ENCODE measurements at places on chromosomes 2 and 18. TPM values are rescaled to one million over a fixed set of nuclear protein-coding genes. Genes with fewer than 3 reads are reported as not detected.

DNA sequence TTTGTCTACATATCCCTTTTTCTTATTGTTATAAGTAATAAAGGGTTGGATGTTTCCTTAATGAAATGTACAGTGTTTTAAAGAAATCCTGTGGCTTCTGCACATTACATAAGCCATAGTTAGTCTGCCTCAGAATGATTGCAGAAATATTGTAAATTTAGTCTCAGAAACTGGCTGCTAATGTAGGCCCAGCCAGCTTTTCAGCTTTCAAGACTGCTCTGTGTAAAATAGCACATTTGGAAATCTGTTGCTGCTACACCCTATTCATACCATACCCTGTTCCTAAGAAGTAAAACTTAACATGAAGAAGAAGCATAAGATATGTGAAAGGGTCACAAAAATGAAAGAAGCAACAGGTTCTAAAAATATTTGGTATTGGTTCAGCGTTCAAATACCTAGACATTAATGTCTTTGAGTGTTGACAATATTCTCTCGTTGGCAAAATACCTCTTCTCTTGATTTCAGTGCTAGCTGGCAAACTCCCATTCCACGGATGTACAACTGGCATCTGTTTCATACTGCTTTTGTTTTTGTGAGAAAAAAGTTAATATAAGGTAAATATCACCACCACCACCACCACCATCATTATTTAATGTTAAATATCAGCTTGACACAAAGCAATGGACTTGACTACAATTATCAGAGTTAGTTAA is 19.2 kb upstream of the NCKAP1 start:
- DNase-seq: no peak

DNA sequence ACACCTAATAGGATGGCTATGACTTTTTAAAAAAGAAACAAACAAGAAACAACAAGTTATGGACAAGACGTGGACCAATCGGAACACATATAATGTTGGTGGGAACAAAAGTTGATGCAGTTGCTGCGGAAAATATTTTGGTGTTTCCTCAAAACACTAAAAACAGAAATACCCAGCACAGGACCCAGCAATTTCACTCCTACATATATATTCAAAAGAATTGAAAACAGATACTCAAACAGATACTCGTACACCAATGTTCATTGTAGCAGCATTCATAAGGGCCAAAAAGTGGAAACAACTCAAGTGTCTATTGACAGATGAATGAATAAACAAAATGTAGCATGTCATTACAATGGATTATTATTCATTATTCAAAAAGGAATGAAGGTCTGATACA is 12.1 kb downstream of the CCDC141 start:
- DNase-seq: no peak

DNA sequence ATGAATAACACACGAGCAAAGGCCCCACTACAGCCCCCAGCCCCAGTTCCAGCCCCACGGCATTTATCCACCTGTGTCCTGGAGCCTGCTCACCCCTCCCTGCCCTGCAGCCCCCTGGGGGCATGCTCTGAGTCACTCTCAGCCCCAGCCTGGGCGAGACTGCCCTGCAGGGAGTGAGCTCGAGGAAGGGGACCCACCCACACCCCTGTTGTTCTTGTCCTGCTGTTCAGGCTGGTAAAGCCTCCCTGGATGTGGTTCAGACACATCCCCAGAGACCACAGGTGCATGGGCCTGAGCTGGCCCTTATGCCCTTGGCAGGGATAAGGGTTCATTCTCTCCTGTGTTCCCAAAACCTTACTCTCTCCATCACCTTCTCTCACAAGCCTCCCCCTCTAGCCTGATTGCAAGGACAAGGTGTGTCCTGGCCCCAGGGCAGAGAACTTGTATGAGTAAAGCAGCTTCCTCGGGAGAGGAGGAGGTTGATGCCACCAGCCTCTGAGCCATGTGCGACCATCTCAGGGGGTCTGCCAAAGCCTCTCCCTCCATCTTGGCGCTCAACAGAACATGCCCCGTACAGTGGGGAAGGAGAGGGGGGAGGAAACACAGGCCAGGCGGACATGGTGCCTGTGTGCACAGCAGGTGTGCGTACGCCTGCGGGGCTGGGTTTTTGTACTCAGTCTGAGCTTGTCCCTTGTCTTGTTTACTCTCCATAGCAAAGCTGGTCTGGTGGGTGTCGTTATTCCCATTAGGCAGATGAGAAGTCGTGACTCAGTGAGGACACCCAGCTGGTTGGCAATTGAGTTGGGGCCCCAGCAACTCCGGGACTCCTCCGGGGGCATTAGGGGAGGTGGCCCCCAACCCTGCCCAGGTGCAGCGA is 64.4 kb downstream of the CIB4 start:
- no peak for DNase-seq

DNA sequence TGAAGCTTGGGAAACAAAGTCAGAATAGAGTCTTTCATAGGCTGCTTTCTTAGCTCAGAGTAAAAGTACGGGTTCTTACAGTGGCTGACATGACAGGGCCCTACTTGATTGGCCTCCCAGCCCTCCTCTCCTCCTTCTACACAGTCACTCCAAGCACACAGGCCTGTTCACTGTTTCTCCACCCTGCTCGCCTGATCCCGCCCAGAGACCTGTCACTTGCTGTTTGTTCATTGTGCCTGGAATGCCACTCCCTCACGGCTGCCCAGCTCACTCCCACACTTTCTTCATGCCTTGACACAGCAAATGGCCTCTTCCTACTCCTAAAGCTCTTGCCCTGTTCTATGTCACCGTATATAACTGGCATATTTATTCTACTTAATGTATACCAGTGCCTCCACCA is 104.8 kb downstream of the MAP4K4 start:
- DNase-seq: no peak

GRCh38 chr2:70181363-70181956 is 9.4 kb downstream of the C2orf42 start:
- no peak for DNase-seq

DNA sequence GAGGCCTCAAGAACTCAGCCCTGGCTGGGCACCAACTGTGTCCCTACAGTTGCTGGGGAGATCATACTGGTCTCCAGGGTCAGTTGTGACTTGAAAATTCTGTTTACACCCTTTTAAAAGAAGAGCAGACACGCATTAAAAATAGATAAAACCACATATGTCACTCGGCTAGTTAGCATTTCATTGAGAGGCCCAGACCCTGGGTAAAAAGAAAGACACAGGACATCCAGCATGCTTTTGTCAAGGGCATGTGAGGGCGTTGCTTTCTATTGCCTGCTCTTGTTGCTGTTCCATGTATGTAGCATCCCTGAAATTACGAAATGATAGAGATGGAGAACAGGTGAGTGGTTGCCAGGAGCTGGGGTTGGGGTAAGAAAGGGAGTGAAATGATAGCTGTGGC is 94.3 kb downstream of the SEPTIN10 start:
- no peak for DNase-seq

DNA sequence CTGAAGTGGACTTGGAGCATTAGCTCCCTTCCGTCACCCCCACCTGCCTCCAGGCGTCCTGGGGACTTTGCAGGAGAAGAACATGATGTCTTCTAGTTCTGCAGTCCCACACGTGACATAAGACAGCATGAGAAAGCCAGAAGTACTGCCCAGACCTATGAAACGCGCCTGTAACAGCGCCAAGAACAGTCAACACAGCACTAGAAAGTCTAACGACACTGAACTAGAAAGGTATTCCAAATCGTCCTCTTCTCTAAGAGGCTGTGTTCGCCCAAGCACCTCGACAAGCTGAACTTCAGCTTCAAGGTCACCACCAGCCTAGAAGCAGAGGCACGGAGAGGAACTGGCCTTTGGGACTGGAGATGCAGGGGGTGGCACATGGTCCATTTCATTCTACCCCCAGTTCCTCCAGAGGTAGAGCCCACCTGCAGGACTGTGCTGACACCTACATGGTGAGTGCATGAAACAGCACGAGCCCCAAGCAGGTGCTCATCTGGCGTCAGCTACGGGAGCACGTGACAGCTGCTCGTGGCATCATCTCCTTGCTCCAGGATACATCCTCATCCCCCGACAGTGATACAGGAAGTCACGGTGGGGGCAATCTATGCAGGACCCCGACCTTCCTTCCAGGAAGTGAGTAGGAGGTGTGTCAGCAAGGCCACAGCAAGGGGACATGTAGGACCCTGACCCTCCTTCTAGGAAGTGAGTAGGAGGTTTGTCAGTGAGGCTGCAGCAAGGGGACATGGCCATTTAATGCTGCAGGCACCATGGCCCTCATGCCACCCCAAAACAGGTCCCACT is 3.7 kb downstream of the HDAC4 start:
- no peak for DNase-seq

- DNase-seq: no peak
These were observed 5.6 kb upstream of the SERPINB11 start for GRCh38 chr18:63697097-63697660.

GRCh38 chr2:66805016-66805865 is 370.3 kb downstream of the MEIS1 start:
- no peak for DNase-seq

- no peak for DNase-seq
These were observed 14.5 kb upstream of the SIX3 start for GRCh38 chr2:44926957-44927356.

GRCh38 chr2:72940786-72941185 is 23.5 kb downstream of the EMX1 start:
- no peak for DNase-seq

DNA sequence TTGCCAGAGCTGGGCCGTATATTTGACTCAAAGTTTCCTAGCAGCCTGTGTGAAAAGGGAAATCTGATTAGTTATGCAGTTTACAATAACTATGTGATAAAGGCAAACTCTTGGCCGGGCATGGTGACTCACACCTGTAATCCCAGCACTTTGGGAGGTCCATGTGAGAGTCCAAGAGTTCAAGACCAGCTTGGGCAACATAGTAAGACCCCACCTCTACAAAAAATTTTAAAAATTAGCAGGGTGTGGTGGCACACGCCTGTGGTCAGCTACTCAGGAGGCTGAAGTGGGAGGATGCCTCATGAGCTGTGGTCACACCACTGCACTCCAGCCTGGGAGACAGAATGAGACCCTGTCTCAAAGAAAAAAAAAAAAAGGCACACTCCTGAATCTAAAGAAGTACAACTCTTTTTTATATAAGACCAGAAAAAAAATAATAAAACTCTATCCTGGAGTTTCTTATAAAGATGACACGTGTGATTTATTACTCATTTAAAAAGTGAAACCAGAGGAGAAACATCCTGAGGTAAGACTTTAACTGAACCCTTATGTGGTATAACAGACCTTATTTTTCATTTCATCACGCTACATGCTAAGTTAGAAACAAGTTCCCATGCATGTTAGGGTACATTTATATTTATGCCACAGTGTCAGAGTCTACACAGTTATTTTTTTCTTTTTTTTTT is 32.6 kb upstream of the KCMF1 start:
- DNase-seq: no peak

GNLY gene
- total RNA-seq: 1.5 TPM

VIT gene
- 23.9 TPM for total RNA-seq

TRABD2A gene
- total RNA-seq: 0.54 TPM

TM4SF20 gene
- total RNA-seq: not detected

STPG4 gene
- total RNA-seq: not detected

DCDC2C gene
- 13.1 TPM for total RNA-seq

ABCG8 gene
- total RNA-seq: not detected
